ENCODE measurements at places on chromosomes 6 and 20.

DNA sequence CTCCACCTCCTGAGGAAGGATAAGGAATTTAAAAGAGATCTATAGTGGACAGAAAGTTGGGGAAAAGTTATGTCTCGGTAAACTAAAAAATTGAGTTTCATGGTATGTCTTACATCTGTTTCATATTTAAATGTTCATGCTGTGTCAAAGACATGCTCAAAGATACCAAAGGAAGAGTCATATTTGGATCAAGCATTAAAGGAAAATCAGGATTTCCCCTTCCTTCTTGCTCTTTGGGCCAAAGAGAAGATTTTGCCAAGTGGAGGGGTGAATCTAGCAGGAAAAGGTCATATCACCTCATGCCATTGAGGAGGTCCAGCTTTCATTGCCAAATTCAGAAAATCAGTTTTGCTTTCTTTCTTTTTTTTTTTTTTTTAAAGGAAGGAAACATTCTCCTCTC lies 192.4 kb downstream of the OGFRL1 start:
- no peak for DNase-seq

DNA sequence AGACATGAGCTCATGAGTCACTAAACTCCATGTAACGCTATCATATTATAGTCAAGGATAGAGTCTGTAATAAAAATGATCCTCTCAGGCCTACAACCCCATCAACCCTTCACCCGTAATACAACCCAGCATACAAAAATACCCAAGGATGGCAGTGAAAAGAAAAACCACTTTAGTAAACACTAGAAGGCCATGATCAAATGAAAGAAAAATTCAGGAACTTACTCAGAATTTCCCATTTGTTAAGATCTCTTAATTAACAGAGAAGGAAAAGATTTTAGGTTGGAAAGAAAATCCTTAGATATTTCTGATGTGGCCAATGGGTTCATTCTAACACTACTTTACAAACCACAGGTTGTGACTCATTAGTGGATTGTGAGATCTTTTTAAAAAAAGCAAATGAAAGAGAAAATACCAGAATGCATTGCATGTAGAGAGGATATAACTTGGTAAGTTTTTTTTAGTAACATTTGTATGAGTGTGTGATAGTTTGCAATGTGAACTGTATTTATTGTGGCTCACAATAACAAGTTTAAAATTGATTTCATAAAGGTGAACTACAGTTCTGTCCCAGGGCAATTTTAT lies 8.0 kb upstream of the UBE2J1 start:
- no peak for DNase-seq

GRCh38 chr20:10304471-10305046 lies 85.9 kb downstream of the SNAP25 start:
- no peak for DNase-seq

GRCh38 chr6:115729036-115729435 lies 331.7 kb downstream of the FRK start:
- no peak for DNase-seq

DNA sequence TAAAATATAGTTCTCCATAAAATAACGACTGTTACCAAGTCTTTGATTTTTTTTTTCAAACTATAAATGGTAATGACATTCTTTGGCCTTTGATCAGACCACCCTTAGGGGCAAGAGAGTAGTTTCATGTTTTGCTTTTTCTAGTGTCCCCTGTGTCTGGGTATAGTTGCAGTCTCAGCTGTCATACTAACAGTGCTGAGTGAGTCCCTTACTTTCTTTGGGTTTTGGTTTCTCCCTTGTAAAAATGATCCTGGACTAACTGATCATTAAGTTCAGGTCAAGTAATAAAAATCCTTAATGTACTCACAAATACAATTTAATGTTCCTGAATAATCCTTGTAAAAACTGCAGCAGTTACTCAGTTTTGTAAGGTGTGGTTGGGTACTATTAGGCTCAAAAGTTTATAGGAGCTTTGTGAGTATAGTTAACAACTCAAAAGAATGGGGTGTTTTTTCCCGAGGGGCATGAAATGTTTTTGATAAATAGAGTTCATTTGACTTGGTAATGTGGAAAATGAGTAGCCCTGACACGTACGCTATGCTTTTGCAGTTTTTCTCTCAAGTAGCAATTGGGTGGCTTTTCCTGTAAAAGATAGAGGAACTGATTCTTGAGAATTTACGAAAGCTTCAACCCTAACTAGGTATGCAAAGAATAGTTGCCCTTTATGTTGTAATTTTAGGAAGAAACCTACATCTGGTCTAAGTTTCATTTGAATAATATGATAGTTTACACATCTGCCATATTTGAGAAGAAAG lies 6.2 kb downstream of the PTPN1 start:
- DNase-seq: no peak

DNA sequence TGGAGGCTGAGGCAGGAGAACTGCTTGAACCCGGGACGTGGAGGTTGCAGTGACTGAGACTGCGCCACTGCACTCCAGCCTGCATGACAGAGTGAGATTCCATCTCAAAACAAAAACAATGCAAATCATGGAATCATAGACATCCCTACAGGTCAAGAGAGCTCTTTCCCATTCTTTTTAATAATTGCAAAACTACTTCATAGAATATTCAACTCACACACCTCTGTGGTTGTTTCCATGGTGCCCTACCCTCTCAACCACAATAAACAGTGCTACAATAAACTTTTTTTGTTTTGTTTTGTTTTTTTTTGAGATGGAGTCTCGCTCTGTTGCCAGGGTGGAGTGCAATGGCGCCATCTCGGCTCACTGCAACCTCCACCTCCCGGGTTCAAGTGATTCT lies 11.8 kb upstream of the ADNP start:
- no peak for DNase-seq

GRCh38 chr6:87907521-87907920 lies 140.1 kb upstream of the SPACA1 start:
- DNase-seq: no peak

GRCh38 chr20:48737434-48738093 lies 90.2 kb downstream of the PREX1 start:
- no peak for DNase-seq

DNA sequence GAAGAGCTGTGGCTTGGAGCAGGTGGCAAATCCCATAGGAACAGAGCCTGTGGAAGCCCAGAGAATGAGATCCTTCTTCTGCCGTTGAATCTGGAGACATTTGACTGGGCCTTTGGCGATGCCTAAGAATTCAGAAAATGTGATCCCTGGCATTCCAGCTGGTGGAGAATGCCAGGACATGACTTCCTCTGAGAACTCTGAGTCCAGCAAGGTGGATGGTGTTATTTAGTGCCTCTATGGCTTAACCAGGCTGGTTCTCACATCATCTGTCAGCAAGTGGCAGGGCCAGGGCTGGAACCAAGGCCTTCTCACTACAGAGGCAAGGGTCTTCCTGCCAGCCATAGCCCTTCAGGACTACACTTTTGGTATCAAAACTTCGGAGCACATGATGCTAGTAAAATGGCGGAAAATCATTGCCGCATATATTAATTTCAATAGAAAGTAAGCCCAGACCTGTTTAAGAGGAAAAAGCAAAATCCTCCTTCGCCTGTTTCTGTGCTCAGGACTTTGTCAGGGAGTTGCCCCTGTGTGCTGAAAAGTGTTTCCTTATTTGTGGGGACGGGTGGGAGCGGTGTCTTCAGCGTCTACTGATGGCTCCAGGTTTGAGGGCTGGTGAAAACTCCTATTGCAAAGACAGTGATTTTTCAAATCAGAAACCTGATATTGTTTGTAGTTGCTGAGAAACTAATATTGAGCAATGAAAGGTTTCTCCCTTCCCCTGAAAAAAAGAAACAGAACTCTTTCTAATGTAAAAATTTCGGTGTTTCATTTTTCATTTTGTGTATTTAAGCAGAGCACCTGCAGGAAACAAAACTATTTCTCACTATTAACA lies 23.9 kb downstream of the DUSP22 start:
- no peak for DNase-seq

DNA sequence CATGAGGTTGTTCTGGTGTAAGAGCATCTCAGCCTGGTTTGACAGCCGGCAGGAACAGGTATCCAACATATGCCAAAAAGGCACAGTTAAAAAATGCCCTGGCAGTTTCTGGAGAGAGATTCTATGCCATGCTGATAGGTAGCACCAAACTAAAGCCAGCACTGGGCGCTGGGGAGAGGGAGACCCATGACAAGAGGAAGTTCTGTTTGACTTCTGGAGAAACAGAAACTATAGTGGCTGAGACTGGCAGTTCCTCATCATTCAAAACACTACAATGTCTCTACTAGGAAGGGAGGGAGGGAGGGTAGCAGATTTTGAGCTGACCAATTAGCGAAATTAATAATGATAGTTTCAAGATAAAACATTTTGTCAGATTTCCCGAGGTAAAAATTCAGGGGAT lies 174.1 kb downstream of the ADAT2 start:
- DNase-seq: no peak

DNA sequence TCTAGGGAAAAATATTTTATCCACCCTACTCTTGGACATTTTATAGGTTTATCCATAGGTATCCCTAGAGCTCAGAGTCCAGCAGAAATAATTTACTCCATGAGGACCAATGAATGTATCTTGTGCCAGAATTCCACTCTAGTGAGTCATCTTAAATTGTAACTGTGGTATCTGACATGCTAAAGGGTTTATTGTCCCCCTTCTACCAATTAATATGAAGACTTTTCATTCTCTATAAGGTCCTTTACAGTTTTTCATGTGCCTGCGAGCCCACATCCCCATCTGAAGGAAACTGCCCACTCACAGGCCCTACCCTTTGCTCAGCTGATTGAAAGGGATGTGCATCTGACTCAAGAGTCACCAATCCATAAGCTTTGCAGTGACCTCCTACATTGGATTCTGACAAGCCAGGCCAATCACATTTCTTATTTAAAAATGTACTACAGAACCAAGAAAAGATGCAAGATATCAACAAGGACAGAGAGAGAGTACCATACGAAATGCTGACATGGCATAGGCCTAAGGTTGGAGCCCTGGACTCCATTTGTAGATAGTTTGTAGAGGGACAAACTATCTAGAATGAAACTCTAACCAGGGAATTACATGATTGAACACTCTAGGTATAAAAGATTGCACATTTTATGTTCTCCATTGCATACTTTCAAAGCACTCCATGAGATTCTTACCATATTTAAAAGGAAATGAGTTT lies 93.4 kb upstream of the DEFB112 start:
- no peak for DNase-seq

All from CD4-positive, alpha-beta T cell treated with Interferon gamma for 1 hour (primary cell).